ENCODE measurements at places on chromosomes 5 and 9. TPM values are rescaled to one million over a fixed set of nuclear protein-coding genes. Genes with fewer than 3 reads are reported as not detected.

The CKMT2 gene
- total RNA-seq, result not detected

The LHX3 gene
- total RNA-seq, result 1.1 TPM

The PIP5KL1 gene
- total RNA-seq, result 3.8 TPM

DNA sequence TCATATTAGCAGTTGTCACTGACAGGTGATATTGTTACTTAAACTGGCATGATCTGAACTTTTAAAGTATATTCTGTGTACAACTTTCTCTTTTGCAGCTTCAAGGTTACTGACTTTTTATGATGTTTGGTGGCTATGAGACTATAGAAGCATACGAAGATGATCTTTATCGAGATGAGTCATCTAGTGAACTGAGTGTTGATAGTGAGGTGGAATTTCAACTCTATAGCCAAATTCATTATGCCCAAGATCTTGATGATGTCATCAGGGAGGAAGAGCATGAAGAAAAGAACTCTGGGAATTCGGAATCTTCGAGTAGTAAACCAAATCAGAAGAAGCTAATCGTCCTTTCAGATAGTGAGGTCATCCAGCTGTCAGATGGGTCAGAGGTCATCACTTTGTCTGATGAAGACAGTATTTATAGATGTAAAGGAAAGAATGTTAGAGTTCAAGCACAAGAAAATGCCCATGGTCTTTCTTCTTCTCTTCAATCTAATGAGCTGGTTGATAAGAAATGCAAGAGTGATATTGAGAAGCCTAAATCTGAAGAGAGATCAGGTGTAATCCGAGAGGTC lies 5.9 kb downstream of the ZCCHC7 start:
- DNase-seq, result no peak

- DNase-seq, result no peak
Measured at GRCh38 chr5:145787001-145787400, 48.1 kb downstream of the PRELID2 start.

DNA sequence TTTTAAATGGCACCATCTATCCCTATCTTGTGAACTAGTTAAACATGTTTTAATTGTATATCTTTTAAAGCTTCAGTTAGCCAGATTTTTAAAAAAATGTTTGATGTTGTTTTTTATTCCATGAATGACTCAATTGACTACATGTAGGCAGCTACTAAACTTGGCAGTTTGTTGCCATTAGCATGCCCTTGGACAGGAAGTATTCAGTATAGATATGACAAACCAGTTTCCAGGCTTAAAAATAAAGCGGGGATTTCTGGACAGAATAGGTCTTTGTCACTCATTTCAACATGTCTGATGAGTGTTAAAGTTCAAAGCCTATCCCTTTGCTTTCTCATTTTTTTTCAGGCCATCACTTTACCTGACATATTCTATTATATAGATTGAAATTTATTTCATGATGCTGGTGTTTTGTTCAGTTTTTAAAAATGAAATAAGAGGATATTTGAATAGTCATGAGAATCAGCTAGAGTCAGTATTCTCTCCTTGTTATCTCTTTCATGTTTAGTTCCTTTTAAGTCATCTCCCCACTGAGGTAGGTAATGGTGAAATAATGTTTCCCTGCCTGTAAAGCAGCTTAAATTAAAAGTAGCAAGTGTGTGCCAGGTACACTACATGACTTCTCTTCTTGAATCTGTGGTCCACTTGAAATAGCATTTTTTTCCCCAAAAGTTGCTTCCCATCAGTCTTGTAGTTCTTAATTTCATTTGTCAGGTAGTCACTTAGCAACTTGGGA lies 11.9 kb downstream of the TNFAIP8 start:
- DNase-seq, result no peak

The PCDHGB7 gene
- total RNA-seq, result 2.4 TPM

GRCh38 chr5:131595088-131596033 lies 39.7 kb downstream of the RAPGEF6 start:
- DNase-seq, result no peak

DNA sequence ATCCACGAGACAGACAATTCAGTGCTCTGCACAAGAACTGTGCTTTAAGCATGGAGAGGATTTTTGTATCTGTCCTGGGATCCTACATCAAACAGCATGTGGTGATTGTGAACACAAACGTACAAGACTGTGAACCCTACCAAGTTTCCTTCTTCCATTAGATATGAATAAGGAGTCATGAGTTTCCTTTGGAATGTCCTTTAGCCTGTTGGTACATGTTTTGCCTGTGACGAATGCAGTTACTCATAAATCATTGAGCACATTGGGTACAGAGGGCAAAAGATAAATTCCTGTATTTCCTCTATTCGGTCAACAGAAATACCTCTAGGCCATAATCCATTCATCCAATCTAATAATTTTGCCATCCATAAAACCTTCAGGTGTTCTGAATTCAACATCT lies 61.5 kb downstream of the FXN start:
- peak; percentile 32 for DNase-seq

DNA sequence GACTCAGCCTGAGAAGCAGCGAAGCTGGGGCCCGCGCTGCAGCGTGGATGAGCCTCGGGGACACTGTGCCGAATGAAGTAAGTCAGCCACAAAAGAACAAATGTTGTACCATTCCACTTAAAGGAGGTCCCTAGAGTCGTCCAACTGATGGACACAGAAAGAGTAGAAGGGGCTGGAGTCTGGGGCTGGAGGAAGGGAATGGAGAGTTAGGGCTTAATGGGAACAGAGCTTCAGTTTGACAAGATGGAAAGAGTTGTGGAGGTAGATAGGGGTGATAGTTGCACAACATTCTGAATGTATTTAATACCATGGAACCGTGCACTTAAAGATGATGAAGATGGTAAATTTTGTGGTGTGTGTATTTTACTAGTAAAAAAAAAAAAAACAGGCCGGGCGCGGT lies 119.9 kb downstream of the EHMT1 start:
- no peak for DNase-seq

DNA sequence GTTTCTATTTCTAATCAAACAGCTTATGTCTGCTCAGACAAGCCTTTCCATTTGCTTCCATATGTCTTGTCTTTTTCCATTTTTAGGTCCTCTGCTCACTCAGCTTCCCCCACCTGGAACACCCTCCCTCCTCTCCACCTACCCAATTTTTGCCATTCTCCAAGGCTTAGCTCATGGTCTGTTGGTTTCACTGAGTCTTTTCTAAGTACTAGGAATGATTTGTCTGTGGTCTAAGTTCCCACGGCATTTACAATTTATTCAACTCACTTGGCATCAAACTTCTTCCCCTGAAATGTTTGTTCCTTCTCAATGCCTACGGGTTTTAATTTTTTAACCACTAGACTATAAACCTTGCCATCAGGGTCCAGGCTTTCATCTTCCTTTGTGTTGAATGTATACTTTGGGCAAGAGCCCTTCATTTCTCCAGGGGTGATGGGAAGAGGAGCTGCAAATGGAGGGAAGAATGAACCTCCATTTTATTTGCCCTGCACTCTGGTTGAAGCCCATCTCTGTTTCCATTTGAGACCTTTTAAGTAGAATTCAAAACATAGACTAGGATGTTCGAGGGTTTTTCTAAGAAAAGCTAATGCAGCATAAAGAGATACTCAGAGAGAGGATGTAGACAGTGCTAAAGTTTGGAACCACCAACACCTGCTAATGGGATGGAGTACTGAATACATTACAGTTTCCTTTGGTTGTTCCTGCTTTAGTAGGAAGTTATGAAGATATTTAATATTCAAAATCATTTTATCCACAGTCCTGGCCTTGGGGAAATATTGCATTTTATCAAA lies 104.0 kb downstream of the PTTG1 start:
- no peak for DNase-seq

The KIAA1958 gene
- total RNA-seq, result 20.0 TPM

DNA sequence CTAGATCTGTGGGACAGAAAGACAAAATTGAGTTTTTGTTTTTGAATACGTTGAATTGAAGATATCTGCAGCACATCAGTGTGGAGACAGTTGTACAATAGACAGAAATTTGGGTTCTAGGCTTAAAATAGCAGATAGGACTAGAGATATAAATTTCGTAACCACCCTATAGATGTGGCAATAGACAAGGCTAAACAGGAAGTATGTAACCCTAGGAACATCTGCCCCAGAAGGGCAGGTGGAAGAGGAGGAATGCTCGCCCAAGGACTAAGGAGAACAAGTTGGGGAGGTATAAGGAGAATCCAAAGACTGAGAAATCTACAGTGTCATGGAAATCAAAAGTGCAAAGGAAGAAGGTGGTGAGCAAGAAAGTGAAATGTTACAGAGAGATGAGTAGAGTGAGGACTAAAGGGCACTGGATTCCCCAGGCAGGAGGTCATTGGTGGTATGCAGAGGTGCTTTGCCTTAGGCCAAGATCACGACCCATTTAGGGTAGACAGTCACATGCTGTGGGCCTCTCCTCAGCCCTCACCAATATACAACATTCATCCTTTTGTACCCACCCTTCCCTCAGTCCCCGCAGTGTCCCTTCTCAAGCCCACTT lies 109.1 kb upstream of the ELL2 start:
- DNase-seq, result no peak

DNA sequence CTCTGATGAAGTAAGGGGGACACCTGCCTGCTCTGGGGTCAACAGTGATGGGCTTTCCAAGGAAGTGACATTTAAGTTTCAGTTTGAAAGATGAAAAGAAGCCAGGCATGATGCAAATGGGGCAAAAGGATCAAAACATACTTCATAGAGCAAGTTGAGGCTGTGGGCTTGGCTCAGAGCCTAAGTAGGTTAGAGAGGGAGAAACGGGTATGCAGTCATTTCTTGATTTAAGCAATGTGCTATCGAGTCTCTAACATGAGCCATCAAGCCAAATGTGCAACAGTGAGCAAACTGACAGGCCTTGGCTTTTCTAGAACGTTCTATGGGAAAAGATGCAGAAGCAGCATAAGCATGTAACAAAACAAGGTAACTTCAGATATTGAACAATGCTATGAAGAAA lies 80.6 kb downstream of the ADRB2 start:
- DNase-seq, result no peak

DNA sequence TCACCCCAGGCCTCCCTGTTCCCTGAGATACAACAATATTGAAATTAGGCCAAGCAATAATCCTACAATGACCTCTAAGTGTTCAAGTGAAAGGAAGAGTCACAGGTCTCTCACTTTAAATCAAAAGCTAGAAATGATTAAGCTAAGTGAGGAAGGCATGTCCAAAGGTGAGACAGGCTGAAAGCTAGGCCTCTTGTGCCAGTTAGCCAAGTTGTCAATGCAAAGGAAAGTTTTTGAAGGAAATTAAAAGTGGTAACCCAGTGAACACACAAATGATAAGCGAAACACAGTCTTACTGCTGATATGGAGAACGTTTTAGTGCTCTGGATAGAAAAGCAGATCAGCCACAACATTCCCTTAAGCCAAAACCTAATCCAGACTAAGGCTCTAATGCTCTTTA lies 39.8 kb downstream of the PTAR1 start:
- no peak for DNase-seq

DNA sequence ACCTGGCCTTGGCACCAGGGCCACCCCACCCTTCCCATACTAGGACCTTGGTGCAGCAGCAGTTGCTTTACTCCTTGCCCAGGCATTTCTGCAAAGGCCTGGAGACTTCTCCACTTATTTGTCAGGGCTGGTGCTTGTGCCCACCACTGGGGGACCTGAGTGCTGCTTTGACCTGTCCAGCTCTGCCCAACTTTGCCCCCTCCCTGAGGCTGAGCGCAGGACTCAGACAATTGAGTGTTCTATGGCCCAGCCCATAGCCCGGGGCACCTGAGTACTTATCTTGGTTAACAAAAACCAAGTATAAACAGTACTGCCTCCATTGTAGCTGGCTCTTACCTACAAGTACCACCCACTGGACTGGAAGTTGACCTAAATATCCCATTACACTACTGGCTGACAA lies 406.1 kb upstream of the CHD1 start:
- DNase-seq, result no peak

The FOCAD gene
- total RNA-seq, result 20.4 TPM

Measured in Caco-2 (cell line).